Endodermal cell (in vitro differentiated cells): ENCODE measurements at places on chromosomes 7 and 10.
A peak's percentile ranks its signal among the peaks of the same experiment; 100 is the strongest.

DNA sequence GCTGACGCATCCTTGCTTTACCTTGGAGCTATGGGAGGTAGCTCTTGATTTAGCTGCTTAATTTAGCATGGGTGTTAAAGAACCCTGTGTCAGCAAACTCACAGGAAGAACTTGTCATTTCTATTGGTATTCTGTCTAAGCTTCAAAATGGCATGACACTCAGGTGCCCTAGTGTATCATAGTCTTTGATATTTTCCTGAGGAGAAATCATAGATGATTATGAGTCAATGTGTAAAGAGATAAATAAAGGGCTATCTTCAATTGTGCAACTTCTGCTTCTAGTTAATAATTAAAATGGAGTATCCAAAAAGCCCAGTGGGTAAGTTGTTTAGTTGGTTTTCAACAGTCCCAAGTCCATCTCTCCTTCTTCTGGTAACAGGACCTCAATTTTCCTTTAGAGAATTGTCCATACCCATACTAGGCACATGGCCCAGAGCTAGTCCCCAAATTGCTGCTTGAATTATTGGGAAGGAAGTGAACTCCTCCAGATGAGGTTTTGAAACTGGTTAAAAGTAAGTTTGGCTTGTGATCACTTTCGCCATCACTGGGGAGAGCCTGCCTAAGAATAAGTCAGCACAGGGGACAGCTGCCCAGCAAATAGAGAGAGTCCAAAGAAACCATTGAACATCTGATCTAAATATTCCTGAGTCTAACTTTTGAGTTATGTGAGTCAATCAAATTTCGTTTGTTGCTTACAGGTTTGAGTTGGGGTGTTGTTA is 169.0 kb upstream of the PHYHIPL start:
- DNase-seq, result no peak

GRCh38 chr10:11913079-11913641 is 90.0 kb downstream of the PROSER2 start:
- DNase-seq, result peak; percentile 69

DNA sequence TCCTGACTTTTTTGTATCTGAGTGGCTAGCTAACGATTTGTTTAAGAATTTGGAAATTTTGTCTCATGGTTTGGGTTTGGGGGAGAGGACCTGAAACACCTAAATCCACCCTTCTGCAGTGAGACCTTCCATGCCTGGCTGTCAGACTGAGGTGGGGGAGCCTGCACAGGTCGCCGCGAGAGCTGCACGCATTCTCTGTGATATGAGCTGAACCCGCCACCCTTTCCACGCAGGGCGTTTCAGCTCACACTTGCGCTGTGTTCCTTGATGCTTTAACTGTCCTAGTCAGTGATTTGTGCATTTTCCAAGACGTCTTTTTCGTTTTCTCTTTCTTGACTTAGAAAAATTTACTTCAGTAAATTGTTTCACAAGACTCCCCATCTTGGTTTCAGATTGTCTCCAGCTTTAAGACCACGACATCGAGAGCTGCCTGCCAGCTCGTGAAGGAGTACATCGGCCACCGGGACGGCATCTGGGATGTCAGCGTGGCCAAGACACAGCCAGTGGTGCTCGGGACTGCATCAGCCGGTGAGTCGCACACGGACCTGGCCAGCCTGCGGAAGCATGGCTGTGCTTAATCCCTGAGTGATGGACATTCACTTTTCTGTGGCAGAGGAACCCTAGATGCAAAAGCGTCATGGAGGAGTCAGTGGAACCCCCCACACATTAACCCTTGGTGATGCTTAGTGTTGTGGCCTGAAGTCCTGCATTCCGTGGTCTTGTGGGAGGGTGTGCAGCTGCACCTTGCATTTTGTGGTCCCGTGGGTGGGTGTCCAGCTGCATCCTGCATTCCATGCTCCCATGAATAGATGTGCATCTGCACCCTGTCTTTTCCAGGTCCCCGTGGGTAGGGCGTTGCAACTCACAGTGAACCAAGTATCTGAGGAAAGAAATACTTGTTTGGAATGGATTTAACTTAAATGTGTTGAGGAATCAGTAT is 28.1 kb downstream of the WDR37 start:
- no peak for DNase-seq

DNA sequence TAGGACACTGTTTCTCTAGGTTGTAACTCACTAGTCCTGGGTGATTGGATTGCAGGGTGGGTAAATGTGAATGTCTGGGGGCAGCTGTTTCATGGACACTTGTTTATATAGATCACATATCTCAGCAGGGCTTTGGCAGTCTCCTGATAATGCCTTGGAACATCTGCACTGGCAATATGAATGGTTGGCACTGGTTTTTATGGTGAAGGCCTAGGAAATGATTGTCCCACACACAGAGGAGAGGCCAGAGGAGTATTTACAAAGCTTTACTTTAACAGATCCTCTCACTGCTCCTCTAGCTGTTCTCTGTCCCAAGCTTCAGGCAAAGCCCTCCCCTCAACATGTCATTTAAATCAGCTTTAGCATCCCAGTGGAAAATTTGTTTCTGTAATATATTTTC is 171.3 kb upstream of the STEAP4 start:
- DNase-seq, result no peak

GRCh38 chr10:119216127-119216526 is 8.8 kb downstream of the GRK5 start:
- no peak for DNase-seq

DNA sequence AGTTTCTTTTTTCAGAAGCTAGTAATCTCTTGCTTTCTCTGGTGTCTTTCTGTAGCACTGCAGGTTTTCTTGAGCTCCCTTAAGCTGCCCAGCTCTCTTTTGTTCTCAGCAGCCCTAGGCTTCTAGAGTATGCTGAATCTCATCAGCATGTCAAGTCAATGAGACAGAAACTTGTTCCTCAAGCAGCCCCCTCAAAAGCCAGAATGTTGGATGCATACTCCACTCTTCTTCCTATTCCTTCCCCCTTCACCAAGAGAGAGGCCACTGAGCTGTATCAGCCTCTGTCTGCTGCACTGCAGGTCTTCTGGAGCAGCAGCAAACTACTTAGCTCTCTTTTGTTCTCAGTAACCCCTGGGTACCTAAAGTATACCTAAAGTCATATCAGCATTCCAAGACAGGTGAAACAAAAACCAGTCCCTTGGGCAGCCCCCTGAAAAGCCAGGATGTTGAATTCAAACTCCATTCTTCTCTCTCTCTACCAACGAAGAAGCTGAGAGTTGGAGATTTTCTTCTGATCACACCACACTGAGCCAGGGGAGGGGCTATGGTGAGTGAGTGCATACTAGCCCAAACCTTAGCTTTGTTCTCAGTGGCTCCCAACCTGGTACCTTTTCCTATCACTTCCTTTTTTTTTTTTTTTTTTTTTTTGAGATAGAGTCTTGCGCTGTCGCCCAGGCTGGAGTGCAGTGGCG is 73.3 kb upstream of the WAC start:
- peak; percentile 72 for DNase-seq

- DNase-seq, result no peak
Measured at GRCh38 chr7:158856883-158857668, 718 bp downstream of the DYNC2I1 start.

DNA sequence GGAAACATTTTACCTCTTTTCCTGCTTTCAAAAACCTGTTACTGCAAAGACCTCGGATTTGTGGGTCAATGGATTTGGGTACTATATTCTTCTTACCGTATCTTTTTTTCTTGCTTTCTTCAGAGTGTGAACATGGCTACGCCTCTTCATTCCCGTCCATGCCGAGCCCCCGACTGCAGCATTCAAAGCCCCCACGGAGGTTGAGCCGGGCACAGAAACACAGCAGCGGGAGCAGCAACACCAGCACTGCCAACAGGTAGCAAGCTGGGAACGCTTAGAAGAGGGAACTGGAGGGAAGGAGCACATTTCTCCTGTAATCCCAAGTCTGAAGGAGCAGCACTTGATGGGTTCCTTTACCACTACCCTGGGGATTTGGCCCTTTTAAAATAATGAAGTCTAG is 20.7 kb downstream of the MXI1 start:
- DNase-seq, result no peak

DNA sequence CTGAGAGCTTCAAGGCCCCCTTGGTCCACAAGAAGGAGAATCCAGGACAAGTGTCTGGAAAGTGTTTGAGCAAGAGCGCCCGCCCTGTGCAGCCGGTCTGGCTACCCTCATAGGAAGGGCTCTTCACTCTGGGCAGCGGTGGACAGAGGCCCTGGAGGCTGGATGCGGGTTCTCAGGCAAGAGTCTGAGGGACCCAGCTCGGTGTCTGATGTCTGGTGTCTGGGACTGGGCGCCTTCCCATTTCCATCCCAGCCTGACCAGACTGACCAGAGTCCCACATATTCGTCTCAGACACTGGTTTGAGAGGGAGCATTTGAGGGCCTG is 59.8 kb downstream of the HK1 start:
- peak; percentile 40 for DNase-seq

GRCh38 chr7:69095649-69096048 is 502.6 kb upstream of the AUTS2 start:
- no peak for DNase-seq

DNA sequence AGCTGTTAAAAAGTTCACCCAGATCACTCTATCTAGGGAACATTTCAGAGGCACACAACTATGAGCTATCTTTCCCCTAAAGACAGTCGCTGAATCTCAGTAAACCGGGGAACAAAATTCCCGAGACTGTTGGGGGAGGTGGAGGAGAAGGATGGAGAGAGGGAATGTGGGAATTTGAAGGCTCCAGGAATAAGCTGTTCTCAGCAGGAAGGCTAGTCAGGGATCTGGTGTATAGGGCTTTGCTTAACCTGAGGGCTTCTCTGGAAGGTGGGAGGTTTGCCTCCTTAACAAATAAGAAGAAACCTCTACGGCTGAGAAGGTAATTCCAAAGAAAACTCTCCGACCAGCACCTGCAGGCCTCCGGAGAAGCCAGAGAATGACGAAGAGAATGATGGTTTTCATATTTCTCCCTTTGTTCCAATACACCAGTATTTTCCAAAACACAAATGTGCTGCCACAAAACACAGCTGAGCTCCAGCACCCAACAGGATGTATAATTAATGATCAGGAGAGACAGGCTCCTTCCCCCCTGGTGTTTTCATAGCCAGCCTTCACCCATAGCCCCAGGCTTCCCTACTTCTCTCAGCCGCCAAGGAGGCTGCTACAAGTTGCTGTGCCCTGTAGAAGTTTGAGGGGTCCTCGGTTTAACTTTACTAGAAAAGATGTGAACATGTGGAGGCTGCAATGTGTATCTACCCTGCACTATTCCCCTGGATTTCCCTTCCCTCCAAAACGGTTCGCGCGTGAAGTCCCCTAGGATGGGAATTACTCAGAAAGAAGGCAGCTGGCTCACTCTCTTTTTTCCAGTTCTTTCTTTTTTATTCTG is 2.0 kb downstream of the KCNMA1 start:
- peak; percentile 57 for DNase-seq

- DNase-seq, result no peak
Measured at GRCh38 chr10:74500816-74501215, 325.6 kb upstream of the KAT6B start.

- DNase-seq, result peak; percentile 32
Measured at GRCh38 chr10:47243791-47244190, 56.2 kb upstream of the GDF10 start.

DNA sequence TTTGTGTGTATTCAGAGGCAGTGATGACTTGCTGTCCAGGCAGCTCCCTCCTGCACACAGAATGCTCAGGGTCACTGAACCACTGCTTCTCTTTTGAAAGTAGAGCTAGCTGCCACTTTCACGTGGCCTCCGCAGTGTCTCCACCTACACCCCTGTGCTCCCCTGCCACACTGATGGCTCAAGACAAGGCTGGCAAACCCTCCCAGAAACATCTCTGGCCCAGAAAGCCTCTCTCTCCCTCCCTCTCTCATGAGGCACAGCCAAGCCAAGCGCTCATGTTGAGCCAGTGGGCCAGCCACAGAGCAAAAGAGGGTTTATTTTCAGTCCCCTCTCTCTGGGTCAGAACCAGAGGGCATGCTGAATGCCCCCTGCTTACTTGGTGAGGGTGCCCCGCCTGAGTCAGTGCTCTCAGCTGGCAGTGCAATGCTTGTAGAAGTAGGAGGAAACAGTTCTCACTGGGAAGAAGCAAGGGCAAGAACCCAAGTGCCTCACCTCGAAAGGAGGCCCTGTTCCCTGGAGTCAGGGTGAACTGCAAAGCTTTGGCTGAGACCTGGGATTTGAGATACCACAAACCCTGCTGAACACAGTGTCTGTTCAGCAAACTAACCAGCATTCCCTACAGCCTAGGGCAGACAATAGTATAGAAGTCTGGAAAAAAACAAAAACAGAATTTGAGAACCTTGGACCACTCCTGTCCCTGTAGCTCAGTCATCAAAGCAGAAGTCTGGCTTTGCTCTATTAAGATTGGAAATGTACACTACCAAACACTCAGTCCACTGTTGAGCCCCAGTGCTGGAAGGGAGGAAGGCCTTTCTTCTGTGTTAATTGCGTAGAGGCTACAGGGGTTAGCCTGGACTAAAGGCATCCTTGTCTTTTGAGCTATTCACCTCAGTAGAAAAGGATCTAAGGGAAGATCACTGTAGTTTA is 15.8 kb downstream of the SCD start:
- DNase-seq, result no peak

DNA sequence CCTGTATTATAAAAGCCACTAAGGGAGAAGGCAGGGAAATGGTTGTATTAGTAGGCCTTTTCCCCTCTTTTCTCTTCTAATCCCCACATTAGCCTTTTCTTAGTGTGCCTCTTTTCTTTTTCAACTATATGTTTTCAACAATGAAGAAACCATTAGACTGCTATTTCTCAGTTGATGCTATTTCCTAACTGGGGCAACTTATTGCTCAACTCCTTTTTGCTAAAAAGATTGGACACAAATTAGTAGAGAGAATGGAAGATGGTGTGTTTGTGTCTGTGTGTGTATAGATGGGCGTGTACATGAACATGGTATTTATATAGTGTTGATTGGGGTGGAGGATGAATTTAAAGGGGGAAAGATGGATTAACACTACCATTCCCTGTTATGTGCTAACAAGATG is 28.4 kb downstream of the TBC1D12 start:
- no peak for DNase-seq
